ENCODE measurements at places on chromosomes 7 and 10.
A peak's percentile ranks its signal among the peaks of the same experiment; 100 is the strongest.

- no peak for DNase-seq
These were observed 373.6 kb upstream of the LRGUK start for GRCh38 chr7:133753513-133753912.

DNA sequence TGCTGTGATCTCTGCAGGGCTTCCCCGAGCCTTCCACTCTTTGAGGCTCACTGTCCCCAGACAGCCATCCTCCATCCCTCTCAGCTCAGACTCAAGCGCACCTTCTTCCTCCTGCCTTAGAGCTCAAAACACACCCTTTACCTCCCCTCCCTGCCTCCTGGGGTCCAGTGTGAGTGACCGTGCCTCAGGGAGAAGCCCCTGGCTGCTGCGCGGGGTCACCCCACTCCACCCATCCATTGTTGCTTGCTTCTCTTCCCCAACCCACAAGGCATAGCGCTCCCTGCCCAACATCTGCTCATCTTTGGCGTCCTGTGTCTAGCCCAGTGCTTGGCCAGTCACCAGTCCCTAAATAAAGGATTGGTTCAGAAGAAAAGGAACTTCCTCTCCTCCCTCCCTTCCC is 170.3 kb downstream of the TCERG1L start:
- DNase-seq = no peak

- no peak for DNase-seq
These were observed 1367.1 kb downstream of the XPNPEP1 start for GRCh38 chr10:108556186-108556585.

DNA sequence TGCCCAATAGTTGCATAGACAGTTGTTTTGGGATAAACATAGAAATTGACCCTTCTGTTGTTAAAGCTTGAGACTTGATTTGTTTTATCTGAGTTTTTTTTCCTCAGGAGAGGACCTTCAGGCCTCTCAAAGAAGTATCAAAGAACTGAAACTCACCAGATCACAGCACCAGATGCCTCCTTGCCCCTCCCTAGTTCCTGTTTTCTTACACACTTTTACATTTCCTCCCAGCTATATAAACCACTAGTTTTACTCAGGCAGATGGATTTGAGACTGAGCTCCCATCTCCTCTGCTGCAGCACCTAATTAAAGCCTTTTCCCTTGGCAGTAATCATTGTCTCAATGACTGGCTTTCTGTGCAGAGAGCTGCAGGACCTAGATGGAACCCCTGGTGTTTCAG is 150.6 kb upstream of the NRG3 start:
- DNase-seq = no peak

- no peak for DNase-seq
These were observed 14.9 kb upstream of the PON3 start for GRCh38 chr7:95411036-95411435.

DNA sequence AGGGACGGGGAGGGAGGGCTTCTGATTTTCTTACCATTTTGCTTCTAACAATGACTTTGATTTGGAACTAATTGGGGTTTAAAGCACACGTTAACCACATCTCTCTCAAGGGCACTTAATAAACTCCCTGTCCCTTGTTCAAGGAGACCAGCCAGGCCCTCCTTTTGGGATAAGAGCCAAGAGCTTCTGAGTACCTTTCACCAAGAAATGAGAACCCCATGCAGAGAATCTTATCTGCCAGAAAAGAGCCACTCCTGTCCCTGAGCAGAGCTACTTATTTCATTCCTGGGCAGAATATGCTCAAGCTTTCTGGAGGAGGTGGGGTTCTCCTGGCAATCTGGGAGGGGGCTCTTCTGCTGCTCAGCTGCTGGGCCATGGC is 574.6 kb downstream of the GALNT17 start:
- no peak for DNase-seq

DNA sequence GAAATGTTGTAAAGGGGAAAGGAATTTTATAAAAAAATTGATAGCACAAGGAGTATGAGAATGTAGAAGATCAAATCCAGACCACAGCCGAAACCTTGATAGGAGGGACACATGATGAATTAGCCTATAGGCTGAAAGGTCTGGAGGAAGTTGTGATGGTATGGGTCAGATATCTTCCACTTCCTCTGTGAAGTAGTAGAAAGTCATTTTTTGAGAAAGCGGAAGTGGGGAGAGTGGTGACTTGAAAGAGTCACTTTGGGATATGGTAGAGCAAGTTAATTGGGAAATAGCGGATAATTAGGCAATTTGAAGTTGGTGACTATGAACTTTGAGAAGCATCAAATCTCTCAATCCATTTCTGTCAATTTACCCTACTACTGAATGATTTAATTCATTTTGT is 99.4 kb downstream of the GRM8 start:
- no peak for DNase-seq

DNA sequence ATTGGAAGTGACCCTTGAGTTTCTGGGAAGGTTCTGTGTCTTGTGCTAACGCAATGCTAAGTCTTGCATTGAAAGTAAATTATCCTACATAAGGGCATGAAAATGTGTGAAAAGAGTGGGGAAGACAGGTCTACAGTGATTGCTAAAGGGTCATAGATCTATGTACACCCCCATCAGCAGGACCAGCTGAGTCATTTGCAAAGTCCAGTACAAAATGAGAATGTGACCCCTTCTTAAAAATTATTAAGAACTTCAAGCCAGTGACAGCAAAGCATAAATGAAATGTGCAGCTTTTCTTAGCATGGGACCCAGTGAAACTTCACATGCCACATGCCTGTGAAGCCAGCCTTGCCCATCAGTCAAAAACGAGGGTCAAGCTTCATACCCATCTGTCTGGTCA is 640.7 kb upstream of the MKI67 start:
- DNase-seq = no peak

- no peak for DNase-seq
These were observed 177.9 kb upstream of the MGMT start for GRCh38 chr10:129288999-129289584.

DNA sequence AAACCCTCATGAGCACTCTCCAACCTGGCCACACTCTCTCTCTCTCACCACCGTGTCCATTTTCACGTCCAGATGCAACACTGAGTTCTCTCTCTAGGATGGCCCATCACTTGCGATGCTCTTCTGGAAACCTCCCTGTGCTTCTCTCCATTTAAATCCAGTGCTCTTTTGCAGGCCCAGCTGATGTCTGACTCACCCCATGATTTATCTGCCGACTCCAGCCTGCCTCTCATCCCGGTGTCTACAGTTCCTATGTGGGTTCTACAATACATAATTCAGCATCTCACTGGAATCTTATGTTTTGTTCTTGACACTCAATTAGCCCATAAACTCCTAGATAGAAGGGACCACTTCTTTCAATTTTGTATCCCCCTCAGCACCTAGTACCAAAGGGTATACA is 5.0 kb downstream of the TPK1 start:
- no peak for DNase-seq

DNA sequence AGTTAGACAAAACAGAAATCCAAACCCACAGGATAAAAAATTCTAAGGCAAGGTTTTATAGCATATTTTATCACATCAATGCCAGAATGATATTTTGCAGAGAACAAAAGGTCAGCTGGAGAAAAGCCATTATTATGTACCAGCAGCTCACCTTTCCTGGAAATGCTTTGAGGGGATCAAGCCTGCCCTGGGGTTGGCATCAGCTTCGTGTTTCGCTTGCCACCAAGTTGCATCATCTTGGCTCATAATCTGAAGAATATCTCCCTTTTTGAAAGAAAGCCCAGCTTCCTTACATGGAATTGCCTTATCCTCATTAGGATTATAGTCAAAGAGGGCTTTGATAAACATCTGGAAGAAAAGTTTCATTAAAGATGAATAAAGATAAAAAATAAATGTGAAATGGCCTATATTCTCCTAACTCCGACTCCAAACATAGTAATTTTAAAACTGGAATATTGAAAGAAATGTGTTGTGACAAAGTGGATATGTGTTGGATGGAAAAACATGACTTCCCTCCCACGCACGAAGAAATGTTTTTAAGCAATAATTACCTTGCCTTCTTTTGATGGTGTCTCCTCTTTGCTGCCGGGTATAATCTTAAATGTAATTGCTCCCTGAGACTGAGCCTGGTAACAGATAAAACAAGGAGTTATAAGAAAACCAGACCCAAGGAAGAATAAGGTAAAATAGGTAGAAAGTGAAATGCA is 121.3 kb upstream of the ODAD2 start:
- DNase-seq = no peak

DNA sequence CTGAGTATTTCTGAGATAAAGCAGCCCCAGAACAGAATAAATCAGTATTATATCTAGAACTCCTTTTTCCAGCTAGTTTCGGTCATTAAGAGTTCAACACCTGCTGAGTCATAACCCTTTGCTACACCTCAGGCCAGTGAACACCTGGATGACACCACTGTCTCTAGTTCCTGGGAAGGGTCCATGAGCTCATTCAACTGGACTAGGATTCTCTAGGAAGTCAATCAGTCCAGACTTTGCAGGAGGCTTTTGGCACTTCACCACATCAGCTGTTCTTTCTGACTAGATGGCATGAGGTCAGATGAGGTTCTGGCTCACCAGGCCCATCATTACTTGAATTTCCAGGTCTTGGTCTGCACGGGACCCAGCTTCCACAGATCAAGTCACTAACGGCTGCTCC is 11.7 kb downstream of the SLC39A12 start:
- no peak for DNase-seq

DNA sequence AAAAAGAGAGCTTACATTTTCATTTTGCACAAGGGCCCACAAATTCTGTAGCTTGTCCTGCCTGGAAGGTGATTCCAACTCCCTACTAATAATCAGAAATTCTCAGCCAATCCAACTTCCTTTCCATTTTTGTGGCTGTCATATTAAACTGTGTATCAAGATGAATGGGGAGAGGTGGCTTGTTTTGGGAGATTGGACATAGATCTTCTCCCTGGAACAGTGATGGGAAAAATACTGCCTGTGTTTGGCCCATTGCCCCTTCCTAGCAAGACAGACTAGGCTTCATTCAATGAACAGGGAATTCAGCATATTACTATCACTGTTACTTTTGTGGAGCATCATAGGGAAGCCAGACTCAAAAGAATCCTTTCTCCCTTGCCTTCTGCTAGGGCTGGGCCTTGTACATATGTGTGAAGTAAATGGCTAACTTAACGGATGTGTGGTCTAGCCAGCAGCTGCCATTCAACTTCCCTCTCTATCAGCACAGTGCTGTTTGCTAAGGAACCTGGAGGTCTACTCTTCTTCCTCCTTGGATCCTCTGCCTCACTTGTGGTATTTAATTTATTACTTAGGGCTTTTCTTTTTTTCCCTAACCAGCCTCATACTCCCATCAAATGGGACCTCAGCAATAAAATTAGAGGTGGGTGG is 326.0 kb downstream of the BICC1 start:
- no peak for DNase-seq

DNA sequence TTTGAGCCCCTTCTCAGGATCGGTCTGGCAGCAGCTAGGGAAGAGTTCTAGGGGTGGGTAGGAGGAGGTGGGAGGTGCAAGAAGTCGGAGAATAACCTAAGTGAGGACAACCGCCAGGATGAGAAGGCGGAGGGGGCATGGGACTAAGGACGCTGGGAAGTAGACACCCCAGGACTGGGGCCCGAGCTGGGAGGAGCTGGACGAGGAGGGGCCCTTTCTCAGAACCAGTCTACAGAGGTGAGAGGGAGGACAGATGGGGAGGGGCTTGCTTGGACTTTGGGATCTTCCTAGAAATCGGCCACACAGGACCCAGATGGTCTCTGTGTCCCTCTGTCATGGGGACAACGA is 90.0 kb upstream of the MYL10 start:
- no peak for DNase-seq

GRCh38 chr7:139829025-139829774 is at the start of gene TBXAS1:
TBXAS1 (plus strand) TSS chr7:139829264; CDS start chr7:139829391, 127 bp downstream.
- DNase-seq = peak; percentile 85
